ENCODE measurements at places on chromosomes 4 and X. TPM values are rescaled to one million over a fixed set of nuclear protein-coding genes. Genes with fewer than 3 reads are reported as not detected.

Gene NRK
- 0.35 TPM for total RNA-seq

Gene DCAF8L1
- not detected for total RNA-seq

Gene CNKSR2
- total RNA-seq = 3.3 TPM

Gene GUCY1B1
- total RNA-seq = 3.9 TPM

Gene APLN
- total RNA-seq = 2.5 TPM

Gene NHS
- 3.6 TPM for total RNA-seq

Gene CYBB
- total RNA-seq = not detected

Gene ATXN3L
- not detected for total RNA-seq

Gene WDR17
- 0.21 TPM for total RNA-seq

Gene ANTXR2
- 14.2 TPM for total RNA-seq

Measured in airway epithelial cell (primary cell).